Heart left ventricle (tissue), 16 donors: ENCODE measurements at places on chromosomes 3 and 15. TPM values are rescaled to one million over a fixed set of nuclear protein-coding genes. Genes with fewer than 3 reads are reported as not detected.
A peak's percentile ranks its signal among the peaks of the same experiment; 100 is the strongest.

Gene GADL1
- 0.59 TPM for total RNA-seq

DNA sequence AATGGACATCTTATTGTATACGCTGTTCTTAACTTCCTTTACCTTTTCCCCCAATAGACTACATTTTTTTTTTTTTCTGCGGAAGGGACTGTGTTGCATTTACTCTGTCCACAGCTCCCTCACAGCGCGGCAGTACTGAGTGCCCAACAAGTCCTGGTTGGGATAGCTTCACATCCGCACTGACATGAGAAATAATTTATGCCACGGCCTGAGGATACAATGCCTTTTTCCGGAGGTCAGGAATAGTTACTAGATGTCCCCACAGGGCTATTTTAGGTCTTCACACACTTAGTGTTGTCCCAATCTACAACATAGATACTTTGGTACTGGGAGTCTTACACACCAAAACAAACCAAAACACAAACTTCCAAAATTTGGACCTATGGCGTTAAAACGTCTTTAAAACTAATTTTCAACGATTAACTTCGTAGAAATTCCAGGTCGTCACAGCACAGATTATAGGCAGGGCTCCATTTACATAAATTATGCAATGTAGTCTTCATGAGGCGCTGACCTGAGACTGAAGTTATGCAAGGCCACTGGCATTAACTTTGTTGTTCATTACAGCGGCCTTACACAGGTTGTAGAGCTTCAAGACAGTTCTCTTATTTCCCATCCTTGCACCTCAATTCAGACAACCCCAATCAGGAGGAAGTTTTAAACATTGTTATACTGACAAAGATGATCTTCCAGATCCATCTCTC is 989 bp upstream of the PPIB start:
- H3K4me3 ChIP-seq: peak overlapping the region; percentile 82
- H3K4me1 ChIP-seq: peaks cover 38% of the 10 kb centered on the region
- peak; percentile 52 for DNase-seq

DNA sequence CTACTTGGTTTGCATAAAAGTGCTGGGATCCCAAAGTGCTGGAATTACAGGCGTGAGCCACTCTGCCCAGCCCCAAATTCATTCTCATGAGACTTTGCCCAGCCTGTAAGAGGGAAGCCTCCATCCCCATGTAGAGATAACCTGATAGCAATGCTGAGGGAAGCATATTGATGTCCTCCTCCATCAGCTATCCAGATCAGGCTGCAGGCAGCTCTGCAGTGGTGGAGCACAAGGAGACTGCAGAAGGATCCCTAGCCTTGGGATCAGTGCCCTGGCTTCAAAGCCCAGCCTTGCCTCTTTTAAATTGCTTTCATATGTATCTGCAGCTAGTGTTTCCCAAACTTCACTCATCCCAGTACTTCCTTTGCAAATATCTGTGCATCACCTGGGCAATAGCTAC is 32.7 kb downstream of the MECOM start:
- no peak overlapping the region for H3K27ac ChIP-seq
- no peak overlapping the region for H3K4me3 ChIP-seq
- H3K36me3 ChIP-seq: no peaks in the 10 kb centered on the region

Gene SLC51A
- total RNA-seq: not detected

DNA sequence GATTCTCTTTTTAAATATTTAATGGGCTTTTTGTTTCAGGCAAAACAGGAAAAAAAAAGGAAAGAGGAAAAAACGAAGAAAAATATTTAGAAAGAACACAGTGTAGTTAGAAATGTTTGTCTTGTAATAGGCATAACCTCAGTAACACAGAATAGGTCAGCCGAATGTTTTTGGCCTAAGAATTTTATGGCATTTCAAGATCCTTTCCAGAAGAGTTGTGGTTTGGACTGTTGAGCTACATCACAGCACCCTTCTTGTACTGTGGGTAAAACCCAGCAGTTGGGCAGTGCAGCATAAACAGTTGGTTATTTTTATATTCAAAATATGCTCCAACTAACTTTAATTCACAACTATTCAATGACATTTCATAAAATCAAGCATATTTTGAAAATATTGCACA is 474.4 kb upstream of the AGTR1 start:
- H3K4me3 ChIP-seq: no peak overlapping the region
- no peaks in the 10 kb centered on the region for H3K36me3 ChIP-seq
- DNase-seq: no peak
- no peaks in the 10 kb centered on the region for H3K4me1 ChIP-seq

DNA sequence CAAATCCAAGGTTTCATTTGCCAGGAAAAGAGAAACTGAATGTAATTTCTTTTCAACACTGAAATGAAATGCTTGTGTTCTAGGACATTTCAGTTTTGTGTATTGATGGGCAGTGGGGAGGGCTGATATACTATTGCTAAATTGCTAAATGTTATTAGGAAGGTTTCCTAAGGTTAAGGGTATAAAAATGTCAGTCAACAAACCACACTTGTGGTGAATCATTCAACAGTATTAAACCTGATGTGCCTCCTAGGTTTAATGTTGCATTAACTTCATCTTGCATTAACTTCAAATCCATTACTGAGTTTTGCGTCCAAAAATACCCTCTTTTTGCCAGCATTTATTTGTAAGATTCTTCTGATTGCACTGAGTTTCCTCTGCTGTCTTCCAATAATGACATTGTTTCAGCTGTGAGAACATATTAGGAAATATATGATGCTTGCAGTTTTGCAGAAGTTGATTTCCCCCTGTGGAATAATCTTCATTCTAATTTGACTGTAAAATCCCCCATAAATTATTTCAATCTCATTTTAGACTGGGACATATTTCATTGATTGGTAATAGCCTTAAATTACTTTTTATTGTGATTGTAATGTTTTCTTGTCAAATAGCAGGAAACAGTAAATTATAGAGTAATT is 758.3 kb downstream of the GBE1 start:
- no peak overlapping the region for H3K4me3 ChIP-seq
- H3K27me3 ChIP-seq: no peaks in the 10 kb centered on the region
- H3K36me3 ChIP-seq: no peaks in the 10 kb centered on the region
- DNase-seq: no peak
- no peaks in the 10 kb centered on the region for H3K4me1 ChIP-seq

Gene CCR1
- 3.2 TPM for total RNA-seq

DNA sequence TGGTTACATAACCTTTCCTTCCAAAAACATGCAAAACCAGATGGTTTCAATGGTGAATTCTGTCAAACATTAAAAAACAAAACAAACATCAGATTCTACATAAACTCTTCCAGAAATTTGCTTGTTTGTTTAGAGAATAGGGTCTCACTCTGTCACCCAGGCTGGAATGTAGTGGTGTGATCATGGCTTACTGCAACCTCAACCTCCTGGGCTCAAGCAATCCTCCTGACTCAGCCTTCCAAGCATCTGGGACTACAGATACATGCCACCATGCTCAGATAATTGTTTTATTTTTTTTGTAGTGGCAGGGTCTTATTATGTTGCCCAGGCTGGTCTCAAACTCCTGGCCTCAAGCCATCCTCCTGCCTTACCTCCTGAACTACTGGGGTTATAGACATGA is 36.1 kb downstream of the FBXL2 start:
- H3K4me3 ChIP-seq: no peak overlapping the region
- no peaks in the 10 kb centered on the region for H3K27me3 ChIP-seq
- DNase-seq: no peak
- H3K4me1 ChIP-seq: no peaks in the 10 kb centered on the region
- H3K27ac ChIP-seq: no peak overlapping the region

- H3K27me3 ChIP-seq: no peaks in the 10 kb centered on the region
- no peak overlapping the region for H3K4me3 ChIP-seq
- peak; percentile 84 for DNase-seq
- peak overlapping the region; percentile 83 for H3K27ac ChIP-seq
- peaks cover 13% of the 10 kb centered on the region for H3K4me1 ChIP-seq
- H3K36me3 ChIP-seq: no peaks in the 10 kb centered on the region
Observed at GRCh38 chr15:90315278-90315982, 36.7 kb upstream of the ZNF774 start.

DNA sequence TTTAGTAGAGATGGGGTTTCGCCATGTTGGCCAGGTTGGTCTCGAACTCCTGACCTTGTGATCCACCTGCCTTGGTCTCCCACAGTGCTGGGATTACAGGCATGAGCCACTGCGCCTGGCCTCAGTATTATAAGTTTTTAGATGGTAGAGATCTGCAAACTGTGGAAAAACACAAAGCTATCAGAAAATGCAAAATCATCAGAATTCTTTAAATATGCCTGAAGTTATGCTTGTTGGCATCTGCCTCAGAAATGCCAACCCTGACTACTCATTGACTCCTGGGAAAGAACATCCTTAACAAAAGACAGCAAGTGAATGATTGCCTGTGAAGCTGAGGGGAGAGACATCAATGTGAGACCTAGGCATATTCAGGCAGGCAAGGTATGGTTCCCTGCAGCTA is 94.3 kb upstream of the MB21D2 start:
- no peaks in the 10 kb centered on the region for H3K27me3 ChIP-seq
- DNase-seq: no peak
- no peak overlapping the region for H3K4me3 ChIP-seq

Gene DPPA4
- total RNA-seq: not detected

DNA sequence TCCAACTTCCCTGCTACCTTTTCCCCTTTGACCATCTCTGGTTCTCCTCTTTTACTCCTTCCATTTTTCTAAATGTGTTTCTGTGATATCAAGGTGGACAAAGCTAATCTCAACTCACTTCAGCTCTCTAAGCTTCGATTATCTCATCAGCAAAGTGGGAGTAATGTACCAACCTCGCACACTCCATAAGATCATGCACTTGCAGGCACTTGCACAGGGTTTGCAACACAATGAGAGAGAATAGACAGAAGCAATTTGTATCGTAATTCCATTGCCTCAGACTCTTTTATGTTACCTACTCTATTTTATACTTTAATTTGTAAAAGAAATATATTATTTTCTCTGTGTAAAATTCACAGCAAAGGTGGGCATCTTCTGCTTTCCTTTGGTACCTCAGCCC is 7.0 kb upstream of the POLQ start:
- DNase-seq: no peak
- H3K4me3 ChIP-seq: no peak overlapping the region
- no peaks in the 10 kb centered on the region for H3K36me3 ChIP-seq
- no peaks in the 10 kb centered on the region for H3K4me1 ChIP-seq

Gene EAF2
- 4.2 TPM for total RNA-seq

Gene FAM240A
- total RNA-seq: not detected

GRCh38 chr3:8442993-8443650 is 58.5 kb upstream of the LMCD1 start:
- H3K27me3 ChIP-seq: no peaks in the 10 kb centered on the region
- no peak for DNase-seq

DNA sequence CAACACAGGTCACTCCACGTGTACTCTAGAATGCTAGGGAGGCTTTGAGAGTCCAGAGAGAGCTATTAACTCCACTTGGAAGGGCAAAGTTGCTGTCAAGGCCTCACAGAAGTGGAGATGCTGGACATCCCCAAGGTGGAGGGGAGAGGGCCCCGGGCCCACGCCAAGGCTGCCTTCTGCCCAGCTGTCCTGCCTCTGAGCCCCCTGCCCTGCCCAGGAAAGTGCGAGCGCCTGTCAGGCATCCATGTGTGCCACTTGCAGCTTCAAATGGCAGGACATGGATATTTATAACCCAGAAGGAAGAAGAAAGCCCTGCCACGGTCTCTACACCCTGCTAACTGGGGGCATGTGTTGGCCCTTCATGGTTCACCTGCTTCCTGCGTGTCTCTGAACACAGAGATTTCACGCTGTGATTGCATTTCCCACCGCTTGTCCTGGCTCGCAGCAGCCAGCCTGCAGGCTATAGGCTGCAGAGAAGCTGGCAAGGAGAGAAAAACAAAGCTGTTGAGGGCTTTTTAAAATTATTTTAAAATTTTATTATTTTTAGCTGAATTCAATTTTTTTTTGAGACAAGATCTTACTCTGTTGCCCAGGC is 17.0 kb downstream of the ANKDD1A start:
- no peaks in the 10 kb centered on the region for H3K27me3 ChIP-seq
- no peaks in the 10 kb centered on the region for H3K4me1 ChIP-seq
- no peak for DNase-seq
- H3K27ac ChIP-seq: no peak overlapping the region
- H3K36me3 ChIP-seq: no peaks in the 10 kb centered on the region
- H3K4me3 ChIP-seq: no peak overlapping the region

DNA sequence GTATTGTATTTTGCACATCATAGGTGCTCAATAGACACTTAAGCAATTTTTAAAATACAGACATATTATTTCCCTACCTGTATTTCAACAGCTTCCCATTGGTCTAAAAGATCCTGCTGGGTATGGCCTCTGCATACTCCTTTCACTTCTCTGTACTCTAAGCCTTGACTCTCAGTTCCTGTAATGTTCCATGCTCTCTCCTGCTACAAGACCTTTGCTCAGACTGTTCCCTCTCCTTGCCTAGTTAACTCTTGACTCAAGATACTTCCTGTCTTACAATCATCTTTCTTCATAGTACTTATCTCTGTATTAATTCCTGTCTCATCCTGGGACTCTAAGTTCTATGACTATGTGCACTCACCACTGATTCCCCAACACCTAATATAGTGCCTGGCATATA is 1.7 kb downstream of the SCN11A start:
- H3K36me3 ChIP-seq: no peaks in the 10 kb centered on the region
- no peak overlapping the region for H3K27ac ChIP-seq
- H3K4me3 ChIP-seq: no peak overlapping the region

Gene TKT
- 22.7 TPM for total RNA-seq

GRCh38 chr3:149638228-149639092 is 19.4 kb downstream of the WWTR1 start:
- no peaks in the 10 kb centered on the region for H3K36me3 ChIP-seq
- H3K4me1 ChIP-seq: peaks cover 27% of the 10 kb centered on the region
- no peaks in the 10 kb centered on the region for H3K27me3 ChIP-seq

DNA sequence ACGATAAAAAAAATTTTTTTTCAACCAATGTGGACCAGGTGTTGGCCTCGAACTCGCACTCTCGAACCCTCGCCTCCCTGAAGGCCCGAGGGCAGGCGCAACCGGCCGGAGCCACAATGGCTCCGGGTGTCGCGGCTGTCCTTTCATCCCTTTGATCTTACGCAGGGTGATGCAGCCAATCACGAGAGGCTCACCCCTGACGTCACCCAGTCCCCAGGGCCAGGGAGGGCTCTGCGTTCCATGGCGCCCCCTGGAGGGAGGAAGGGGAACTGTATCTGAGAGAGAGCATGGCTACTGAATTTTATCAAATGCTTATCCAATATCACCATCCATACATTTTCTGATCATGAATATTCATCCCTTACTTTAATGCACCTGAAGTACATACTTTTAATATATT is 15.4 kb upstream of the GMNC start:
- no peak overlapping the region for H3K4me3 ChIP-seq
- H3K36me3 ChIP-seq: no peaks in the 10 kb centered on the region
- H3K4me1 ChIP-seq: no peaks in the 10 kb centered on the region
- H3K27ac ChIP-seq: no peak overlapping the region

Gene OSBPL10
- total RNA-seq: 8.4 TPM

Gene FBN1
- 31.4 TPM for total RNA-seq

Gene WDR53
- 12.7 TPM for total RNA-seq
